ENCODE measurements at places on chromosomes 4 and X.

- no peak for DNase-seq
Observed at GRCh38 chr4:8558080-8558960, 21.9 kb upstream of the GPR78 start.

- no peak for DNase-seq
Observed at GRCh38 chr4:98501383-98501782, 157.0 kb downstream of the TSPAN5 start.

DNA sequence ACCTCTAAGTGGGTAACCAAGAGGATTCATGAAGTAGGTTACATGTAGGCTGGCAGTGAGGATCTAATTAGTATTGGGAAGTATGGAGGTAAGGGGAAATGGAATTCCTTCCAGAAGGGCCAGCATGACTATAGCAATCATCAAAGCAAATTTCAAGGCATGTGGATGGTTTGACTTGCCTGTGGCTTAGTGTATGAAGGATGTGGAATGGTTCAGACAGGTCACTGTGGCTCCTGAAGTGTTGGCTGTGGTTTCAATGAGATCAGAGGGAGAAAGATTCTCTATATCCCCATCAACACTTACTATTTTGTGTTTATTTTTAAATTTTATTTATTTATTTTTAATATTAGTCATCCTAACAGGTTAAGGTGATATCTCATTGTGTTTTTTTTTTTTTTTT is 121.6 kb upstream of the TBC1D9 start:
- no peak for DNase-seq

DNA sequence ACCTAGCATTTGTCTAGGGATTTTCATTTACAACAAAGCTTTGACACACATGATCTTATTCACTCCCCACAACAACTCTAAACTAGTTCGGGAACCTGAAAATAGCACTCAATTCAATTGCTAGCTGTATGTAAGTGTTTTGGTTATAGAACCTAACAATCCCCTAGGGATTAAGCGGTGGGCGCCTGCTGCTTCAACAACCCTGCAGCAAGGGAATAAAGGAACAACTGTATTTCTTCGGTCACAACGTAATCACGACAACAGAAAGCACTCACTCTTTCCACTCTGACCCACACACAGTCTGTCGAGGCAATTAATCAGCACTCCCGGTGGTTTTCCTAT is 674 bp upstream of the DIAPH2 start:
- no peak for DNase-seq

DNA sequence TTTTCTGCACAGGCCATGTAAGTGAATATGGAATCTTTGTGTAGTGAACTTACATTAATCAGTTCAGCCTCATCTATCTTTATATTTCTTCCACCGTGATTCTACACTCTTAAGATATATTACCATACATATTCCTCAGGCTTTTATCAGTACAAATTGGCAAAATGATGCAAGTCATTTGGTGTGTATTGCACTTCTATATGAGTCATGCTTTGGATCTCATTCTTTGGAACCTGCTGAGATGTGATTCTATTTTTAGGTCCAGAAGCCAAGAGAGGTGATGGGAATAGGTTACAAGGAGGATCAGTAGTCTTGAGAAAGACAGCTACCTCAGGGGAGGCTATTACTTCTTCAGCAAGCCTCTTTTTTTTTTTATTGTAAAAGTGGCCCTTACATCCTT is 204.4 kb downstream of the ZNF330 start:
- DNase-seq: no peak

GRCh38 chr4:114649908-114650307 is 51.3 kb downstream of the UGT8 start:
- no peak for DNase-seq

GRCh38 chr4:83272900-83273299 is 11.7 kb downstream of the COQ2 start:
- no peak for DNase-seq

- no peak for DNase-seq
Observed at GRCh38 chr4:101540336-101540735, 193.0 kb upstream of the PPP3CA start.

- no peak for DNase-seq
Observed at GRCh38 chr4:185054272-185054671, 36.0 kb downstream of the HELT start.

DNA sequence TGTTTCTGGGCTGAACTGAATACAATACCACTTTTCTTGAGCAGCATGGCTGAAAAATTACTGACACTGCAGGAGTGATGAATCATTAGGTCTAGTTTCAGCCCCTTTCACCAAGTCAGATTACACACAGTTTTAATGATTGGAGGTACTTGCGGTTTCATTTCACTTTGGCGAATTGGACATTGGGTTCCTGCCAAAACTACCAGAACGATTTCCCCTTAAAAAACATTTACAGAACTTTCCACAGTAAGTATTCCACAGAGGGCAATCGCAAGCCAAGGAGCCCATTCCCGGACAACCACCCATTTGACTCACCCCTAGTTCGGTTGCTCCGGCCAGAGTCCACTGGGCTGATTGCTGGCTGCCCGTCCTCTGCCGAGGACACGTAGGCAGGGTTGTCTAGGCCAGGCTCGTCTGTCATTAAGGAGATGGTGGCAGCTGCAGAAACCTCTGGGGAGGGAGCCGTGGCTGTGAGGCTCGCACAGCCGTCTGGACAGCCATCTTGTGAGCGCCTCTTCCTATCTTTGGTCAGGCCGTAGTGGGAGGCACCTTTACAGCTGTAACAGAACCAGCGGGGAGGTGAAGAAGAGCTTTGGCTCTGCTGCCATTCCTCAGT is 83.5 kb downstream of the LNX1 start:
- DNase-seq: no peak

GRCh38 chr4:110869862-110870572 is 247.1 kb upstream of the PITX2 start:
- DNase-seq: no peak
